ENCODE measurements at places on chromosomes 1 and 21. TPM values are rescaled to one million over a fixed set of nuclear protein-coding genes. Genes with fewer than 3 reads are reported as not detected.

BRDT gene
- not detected for polyA plus RNA-seq

DNA sequence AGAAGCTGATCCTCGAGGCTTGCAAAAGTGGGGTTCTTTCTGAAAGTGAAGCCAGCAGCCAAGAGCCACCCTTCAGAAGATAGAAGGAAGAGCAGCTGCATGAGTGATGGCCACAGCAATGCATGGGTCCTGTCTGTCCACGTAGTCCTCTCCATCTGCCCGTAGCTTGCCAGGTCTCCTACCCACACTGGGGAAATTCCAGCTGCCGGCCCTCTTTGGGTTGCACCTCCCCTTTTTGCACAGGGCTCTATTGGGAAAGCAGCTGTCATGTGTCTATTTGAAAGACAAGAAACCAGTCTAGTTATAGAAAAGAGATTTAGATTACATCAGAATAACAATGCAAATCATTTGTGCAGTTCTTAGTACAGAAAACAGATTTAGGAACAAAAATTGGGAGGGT, 204.4 kb downstream of the GIPC2 start:
- no peak for DNase-seq

HPCAL4 gene
- polyA plus RNA-seq: 2.2 TPM

CHTOP gene
- 98.0 TPM for polyA plus RNA-seq

SPRR2B gene
- not detected for polyA plus RNA-seq

DNA sequence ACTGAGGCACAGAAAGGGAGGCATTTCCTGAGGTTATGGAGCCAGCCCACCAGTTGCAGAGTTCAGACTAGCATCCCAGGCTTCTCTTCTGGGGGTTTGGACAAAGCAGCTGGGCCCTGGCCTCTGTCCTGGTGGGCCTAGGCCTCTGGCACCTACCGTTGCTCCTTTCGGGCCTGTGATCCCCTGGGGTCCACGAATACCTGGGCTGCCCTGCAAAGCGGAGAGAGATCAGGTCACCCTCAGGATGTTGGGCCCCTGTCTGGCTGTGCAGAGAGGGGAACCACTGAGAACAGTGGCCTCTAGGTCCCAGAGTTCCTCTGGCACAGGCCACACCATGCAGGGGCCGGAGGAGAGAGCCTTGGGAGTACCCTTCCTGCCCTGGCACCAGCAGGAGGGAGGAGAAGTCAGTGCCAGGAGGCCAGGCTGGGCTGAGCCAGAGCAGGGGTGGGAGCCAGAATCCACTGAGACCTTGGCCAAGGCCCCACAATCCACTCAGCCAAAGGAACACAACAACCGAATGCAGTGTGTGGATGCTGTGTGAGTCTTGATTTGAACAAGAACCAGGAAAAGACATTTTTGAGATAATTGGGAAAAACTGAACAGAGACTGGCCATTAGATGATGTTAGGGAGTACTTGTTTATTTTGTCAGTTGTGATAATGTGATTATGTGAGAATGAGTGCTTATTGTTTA, 8.9 kb downstream of the COL9A2 start:
- DNase-seq: no peak

C1orf35 gene
- 11.8 TPM for polyA plus RNA-seq

OR10Z1 gene
- polyA plus RNA-seq: 0.13 TPM

DNA sequence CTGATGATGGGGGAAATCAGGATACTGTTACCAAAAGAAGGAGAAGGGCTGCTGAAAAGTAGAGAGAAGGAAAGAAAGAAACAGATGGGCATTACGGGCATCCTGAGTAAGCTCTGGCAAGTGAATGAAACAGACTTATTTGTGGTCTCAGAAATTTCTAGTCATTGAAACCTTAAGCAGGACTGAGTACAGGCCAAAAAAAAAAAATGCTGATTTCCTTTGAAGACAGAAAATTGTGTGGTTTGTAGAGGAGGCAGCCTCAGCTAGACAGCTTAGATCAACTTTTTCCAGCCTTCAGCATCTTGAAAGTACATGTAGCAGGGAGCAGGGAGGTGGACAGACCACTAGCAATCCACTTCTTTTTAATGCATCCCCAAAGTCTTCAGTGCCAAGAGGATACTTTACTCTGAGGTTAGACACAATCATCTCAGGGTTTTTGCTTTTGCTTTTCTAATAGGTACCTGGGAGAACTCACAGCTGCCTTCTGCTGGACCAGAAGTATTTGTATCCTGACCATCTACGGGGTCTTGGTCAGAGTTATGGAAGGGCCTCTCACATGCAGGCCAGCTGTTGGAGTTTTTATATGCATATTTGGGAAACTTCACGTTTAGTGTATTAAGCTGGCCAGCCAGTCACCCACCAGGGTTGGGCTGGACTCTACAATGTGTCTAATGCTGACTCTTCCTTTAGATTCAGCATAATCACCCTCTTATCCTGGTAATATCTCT, 10.6 kb upstream of the CAPZB start:
- no peak for DNase-seq

KRTAP22-2 gene
- polyA plus RNA-seq: not detected

DNA sequence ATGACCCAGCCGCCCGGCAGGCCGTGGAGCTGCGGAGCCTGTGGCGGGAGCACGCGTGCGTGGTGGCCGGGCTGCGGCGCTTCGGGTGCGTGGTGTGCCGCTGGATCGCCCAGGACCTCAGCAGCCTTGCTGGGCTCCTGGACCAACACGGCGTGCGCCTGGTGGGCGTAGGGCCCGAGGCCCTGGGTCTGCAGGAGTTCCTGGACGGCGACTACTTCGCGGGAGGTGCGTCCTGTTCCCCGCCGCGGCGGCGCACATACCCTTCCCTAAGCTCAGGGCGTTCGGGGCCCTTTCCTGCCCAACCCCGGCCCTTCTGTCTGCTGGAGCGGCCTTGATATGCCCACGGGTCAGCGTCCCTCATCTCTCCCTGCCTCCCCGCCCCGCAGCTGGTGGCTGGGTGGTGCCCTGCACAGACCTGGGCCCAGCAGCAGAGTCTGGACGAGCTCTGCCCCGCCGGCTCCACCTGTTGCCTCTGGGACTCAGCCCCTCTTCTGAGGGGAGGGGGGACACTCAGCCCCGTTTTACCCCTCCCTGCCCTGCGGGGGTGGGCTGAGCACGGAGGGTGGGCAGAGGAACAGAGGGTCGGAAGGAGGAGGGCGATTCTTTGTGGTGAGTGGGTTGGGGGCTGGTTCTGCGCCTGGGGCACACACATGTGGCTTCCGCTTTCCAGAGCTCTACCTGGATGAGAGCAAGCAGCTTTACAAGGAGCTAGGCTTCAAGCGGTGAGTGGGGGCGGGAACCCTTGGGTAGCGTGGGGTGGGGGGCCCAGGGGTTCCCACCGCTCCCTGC, 688 bp downstream of the PRXL2B start:
- DNase-seq: no peak

ZBTB7B gene
- polyA plus RNA-seq: 11.4 TPM

CFAP45 gene
- polyA plus RNA-seq: 0.20 TPM

GRCh38 chr21:45281411-45282282, 6.0 kb downstream of the POFUT2 start:
- DNase-seq: no peak

DNA sequence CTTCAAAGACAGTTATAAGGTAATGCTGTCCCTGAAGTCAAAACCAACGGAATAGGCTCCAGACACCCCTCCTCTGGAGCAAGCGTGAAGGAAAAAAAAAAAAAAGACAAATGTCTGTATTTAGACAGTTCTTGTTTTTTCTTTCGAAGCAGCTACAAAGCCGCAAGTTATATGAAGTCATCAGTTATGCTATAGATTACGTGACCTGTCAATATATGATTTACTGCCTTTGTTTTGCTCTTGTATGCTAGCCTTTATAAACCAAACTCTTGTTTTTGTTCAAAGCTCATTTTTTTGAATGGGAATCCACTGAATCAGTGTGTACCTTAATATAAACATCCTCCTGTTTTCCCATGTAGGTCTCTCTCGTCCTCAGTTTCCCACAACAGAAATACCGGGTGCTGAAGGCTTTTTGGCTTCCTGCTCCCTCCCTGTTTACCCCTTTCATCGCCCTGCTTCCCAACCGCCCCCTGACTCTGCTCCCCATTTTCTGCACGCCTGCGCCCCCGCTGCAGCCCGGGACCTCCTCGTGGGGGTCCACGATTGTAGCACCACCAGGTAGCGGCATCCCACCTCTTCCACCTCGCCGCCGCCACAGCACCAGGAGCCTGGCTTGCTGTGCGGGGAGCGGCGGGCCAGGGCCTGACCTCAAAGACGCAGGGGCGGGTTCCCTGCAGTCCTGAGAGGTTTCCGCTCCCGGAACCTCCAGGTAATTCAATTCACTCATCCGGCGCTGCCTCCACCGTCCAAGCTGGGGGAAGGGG, 5.2 kb upstream of the ZNF678 start:
- DNase-seq: no peak

GRCh38 chr1:209389258-209389657, 194.3 kb upstream of the CAMK1G start:
- DNase-seq: no peak

DNA sequence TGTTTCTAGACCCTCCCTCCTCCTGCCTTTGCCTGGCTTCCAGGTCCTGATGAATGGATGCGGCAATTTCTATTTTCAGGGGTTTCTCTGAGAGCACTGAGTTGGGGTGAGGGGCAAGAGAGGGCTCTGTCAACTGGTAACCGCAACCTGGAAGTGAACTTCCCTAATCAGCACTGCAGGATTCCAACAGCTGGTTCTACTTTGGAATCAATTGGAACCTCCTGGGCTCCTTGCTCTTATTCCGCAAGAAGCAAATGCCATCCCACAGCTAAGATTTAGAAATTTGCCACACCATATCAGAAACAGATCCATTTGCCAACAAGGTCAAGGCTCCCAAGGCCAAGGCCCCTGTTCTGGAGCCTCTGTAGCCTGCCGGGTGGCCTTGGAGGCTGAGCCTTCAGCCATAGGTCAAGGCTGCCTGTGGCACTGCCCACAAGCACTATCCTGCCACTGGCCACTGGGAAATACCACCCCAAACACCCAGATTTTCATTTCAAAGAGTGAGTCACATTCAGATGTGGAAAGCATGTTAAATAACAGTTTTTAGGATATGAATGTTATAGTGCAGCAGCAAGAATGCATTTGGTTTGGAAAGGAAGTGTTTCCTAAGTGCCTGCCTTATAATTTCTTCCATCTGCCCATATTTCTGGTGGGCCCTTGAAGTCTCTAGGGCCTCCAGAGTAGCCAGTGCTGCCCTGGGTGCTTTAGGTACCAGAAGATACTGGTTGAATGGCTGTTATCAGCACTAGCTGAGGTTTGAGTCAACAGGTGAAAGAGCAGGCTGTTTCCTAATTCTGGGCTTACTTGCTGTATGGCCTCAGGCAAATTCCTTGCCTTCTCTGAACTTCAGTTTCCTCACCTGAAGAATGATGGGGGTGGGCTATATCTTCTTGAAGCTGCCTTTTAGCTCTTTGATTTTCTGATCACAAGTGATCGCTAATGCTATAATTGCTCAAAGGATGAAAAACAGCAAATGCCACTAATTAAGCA, 56.3 kb upstream of the JUN start:
- no peak for DNase-seq

DNA sequence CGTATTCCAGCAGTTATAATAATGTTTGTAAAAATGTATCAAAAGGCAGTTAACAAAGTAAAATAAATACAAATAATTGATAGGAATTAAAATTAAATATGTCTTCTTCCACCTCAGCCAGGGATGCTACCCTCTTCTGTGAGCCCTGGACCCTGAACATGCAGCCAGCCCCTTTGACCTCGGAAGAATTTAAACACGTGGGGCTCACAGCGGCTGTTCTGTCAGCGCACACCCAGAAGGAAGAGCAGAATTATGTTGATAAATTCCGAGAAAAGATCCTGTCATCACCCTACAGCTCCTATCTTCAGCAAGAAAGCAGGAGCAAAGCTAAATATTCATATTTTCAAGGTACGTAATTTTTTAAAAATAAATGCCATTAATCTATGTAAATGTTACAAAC, 26.5 kb downstream of the UTS2 start:
- no peak for DNase-seq

- no peak for DNase-seq
Measured at GRCh38 chr1:43069461-43070050, 102.5 kb downstream of the EBNA1BP2 start.

SPRR3 gene
- not detected for polyA plus RNA-seq

CSMD2 gene
- 0.65 TPM for polyA plus RNA-seq

GRCh38 chr1:86754265-86754974, 50.0 kb downstream of the SH3GLB1 start:
- no peak for DNase-seq

DNA sequence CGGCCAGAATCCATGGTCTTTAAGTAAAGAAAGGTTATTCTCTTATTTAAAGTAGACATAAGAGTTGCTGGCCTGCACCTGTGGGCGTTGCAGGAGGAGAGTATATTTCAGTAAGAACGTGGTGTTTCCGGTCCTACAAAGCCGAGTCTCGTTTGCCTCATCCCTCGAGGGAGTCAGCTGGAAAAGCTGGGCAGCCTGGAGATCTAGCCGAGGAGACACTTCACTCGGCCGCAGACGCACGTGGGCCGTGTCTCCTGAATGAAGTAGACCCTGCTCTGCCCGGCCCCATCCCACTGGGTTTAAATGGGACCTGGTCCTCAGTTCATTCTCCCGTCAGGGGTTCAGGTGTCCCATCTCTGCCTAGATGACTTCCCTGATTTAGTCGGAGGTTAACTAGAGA, 14.9 kb downstream of the SLC45A1 start:
- no peak for DNase-seq

DNA sequence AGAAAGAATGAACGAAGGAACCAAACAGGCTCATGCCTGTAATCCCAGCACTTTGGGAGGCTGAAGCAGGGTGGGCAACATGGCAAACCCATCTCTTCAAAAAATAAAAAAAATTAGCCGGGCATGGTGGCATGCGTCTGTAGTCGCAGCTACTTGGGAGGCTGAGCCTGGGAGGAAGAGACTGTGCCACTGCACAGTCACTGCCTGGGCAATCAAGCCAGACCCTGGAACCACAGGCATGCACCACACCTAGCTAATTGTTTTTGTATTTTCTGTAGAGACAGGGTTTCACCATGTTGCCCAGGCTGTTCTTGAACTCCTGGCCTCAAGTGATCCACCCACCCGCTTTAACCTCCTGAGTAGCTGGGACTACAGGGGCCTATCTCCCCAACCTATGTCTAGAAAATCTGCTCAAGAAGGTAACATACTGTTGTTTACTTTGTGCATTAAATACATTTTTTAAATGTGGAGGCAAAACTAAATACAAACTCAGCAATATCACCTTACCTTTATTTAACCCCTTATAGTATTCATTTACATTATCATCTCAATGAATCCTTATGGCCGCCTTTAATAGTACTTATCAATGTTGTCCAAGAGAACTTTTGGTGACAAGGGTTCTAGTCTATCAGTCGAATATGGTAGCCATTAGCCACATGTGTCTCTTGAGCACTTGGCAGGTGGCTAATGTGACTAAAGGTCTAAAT, 2.7 kb downstream of the KHDC4 start:
- no peak for DNase-seq

GNAT2 gene
- not detected for polyA plus RNA-seq

- no peak for DNase-seq
Measured at GRCh38 chr21:43191971-43192370, 23.2 kb downstream of the CRYAA start.

- DNase-seq: no peak
Measured at GRCh38 chr1:221294242-221294641, 415.0 kb downstream of the HLX start.

GRCh38 chr21:32256873-32257620, 21.8 kb downstream of the MIS18A start:
- DNase-seq: peak; percentile 53
